AG08395 (cell line): ENCODE measurements at places on chromosomes 7 and 10.

DNA sequence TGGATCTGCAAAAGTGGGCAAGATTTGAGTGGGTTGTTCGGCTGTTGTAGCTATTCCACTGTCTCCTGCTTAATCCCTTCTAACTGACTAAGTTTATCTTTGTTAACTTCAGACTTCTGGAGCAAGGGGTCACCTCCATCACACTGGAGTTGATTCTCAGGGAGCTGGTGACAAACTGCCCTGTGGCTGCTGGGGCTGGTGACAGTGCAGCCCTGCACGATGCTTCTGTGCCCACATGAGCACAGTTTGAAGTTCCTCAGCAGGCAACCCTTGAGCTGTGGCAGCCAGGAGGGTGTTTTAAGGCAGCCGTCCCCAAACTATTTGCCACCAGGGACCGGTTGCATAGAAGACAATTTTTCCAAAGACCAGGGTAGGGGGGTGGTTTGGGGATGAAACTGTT lies 40.5 kb downstream of the ADRB1 start:
- no peak for DNase-seq

DNA sequence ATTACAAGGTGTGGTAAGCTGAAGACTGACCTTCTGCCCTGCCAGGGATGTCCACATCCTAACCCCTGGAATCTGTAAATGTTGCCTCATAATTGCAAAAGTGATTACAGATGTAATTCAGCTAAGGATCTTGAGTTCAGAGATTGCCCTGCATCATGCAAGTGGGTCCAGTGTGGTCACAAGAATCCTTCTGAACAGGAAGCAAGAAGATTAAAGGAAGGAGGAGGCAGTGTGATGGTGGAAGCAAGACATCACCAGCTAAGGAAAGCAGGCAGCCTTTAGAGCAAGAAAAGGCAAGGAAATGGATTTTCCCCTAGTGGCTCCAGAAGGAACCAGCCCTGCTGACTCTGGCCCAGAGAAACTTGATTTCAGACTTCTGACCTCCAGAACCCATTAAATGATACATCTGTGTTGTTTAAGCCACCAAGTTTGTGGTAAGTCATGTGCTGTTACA lies 78.1 kb downstream of the USP6NL start:
- DNase-seq: peak; percentile 14

GRCh38 chr10:14403359-14403758 lies 72.6 kb upstream of the FRMD4A start:
- no peak for DNase-seq

DNA sequence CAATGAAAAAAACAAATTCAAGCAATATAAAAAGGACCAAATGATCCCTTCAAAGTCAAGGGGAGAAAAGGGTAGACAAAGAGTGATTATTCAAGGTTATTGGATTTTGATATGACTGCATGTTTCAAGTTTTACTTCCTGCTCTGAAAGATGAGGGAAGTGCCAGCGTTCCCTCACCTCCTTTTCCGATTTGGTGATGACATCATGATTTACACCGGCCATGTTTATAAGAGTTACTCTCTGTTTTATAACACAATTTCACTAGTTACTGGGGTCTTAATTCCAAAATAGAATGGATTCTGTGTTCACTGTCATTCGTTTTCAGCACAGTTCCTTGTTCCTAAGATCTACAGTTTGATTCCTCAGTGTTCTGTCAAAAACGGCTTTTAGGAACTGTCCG lies 60.5 kb upstream of the CPXM2 start:
- DNase-seq: no peak
